ENCODE measurements at places on chromosomes 16 and 17.

GRCh38 chr16:84484579-84485254 lies 19.7 kb downstream of the MEAK7 start:
- peak; percentile 51 for DNase-seq

DNA sequence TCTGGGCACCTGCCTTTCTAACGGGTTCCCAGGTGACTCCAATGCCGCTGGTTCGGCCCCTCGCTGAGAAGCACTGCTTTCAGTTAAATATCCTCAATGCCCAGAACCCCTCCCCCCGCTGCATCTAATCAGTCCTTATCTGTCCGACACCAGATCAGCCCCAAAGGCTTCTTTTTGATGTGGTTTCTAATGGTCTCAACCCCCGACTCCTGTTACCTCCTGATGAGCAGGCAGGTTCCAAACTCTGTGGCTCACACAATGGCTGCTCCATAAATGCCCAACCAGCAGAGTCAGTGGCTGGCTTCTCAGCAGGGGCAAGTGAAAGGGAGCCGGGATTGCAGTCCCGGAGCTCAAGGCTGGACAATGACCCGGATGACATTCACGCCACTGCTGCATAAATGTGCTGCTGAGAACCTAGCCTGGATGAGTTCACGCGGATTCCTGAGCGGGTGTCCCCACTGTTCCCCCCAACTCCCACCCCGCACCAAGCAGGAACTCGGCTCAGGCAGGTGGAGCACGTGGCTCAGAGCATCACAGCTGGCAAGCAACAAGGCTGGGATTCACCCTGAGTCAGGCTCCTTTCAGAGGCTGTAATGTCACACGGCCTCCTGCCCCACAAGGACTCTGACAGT lies 1.0 kb upstream of the SLC38A8 start:
- DNase-seq, result no peak

DNA sequence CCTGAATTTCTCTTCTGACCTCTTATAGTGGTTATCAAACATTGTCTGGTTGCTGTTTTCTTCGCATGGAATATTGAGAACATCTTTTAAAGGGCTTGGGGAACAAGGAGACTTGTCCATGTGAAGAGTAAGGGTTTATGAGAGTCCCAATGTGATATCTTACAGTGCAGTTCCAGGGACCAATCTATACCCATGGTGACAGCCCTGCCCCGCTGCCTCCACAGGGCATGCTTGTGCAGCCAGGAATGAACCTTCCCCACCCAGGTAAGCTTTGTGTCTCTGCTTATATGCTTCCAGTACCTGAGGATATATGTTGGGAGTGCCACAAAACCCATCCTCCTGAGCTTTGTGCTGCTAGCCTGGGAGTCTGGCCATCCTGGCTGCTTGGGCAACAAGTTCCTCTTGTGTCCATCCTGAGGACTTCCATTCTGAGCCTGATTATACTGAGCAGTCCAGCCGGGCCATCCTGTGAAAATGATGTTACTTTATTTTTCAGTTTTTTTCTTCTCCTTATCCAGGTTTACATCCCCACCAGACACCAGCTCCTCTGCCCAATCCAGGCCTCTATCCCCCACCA lies 9.5 kb upstream of the RAPGEFL1 start:
- no peak for DNase-seq

DNA sequence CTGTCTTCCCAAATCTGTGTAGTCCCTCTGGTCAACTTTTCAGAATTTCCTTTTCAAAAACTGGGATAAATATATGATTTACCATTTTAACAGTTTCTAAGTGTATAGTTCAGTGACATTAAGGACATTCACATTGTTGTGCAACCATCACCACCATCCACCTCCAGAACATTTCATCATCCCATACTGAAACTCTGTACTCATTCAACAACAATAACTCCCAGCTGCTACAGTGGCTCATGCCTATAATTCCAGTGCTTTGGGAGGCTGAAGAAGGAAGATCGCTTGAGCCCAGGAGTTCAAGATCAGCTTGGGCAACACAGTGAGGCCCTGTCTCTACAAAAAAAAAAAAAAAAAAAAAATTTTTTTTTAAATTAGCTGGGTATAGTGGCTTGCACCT lies 131.0 kb downstream of the AATF start:
- no peak for DNase-seq

DNA sequence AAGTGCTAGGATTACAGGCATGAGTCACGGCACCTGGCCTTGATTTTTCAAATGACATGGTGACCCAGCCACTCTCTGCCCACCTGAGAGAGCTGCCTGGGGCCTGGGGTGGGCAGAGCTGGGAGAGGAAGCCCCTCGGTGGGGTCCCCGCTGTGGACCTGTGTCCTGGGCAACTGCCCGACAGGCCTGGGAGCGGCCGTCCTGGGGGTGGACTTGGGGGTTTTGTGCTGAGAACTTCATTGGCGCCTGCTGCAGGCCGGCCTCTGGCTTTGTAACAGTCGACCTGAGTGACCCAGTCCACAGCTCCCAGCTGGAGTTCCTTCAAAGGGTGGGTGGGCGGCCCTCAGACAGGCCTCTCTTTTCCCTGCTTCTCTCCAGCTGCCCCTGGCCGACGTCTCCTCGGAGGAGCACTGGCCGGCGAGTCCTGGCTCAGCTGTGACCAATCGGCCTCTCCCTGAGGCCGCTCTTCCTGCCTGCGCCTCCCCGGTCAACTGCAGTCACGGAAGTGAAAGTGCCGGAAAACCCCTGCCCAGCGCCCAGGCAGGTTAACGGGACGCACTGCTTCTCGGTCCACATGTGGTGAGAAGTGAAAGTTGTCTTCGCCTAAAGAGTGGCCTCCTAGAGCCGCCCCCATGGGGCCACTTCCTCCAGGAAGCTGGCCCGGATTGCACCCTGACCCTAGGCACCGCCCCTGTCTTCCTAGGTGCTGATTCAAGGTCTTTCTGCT lies 5.5 kb downstream of the CBFA2T3 start:
- peak; percentile 46 for DNase-seq

Measured in psoas muscle (tissue), 8 donors.